ENCODE measurements at places on chromosomes 11 and 22.

GRCh38 chr11:121086866-121087265, 14.2 kb upstream of the TECTA start:
- no peak for DNase-seq

DNA sequence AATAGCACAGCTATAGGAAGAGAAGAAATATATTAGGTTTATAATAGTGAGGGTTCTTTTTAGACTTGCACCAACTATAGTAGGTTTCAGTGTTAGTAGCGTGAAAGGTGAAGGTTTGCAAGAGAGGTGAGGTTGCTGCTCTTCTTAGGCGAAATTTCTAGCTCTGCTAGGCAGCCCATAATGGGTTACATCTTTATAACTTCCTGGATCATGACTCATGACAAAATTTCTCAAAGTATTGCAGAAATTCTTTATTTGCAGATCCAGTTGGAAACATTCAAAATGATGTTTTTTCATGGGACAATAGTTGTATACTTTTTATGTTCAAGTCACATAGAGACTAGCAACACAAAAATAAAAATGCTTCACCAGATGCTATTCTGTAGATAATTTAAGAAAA, 260.0 kb downstream of the SOX6 start:
- DNase-seq = no peak

- no peak for DNase-seq
These were observed 965 bp downstream of the OR9Q1 start for GRCh38 chr11:58024601-58025091.

DNA sequence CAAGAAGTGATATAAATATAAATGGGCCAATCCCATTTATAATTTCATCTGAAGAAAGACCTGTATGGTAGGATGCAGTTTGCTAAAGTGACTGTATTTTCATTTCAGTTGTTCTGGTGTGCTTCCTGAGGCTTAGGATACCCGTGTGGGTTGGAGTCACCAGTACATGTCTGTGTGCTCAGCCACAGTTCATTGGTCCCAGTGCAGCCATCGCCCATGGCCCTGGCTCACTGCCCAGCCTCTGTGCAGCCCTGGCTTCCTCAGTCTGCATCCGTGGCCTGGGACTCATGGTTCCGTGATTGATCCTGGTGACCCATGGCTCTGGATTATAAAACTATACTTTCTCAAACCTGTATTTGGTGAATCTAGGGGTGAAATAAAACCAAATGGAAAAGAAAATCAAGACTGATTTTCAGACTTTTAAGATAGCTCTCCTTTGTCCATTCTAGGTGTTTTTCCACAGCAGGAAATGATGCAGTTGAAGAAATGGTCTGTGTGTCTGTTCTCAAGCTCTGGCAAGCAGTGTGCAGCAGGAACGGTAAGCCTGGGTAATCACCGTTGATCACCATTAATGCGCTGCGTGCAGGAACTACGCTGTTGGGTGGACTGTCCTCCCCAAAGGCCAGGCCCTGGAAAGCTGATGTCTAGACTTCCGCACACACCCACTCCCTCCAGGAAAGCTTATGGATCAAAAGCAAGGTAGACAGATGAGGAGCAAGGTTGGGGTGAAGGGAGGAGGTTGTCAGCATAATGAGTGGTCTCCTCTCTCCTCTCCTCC, 27.2 kb downstream of the TTC12 start:
- DNase-seq = no peak

GRCh38 chr22:30932661-30933060, 35.9 kb downstream of the MORC2 start:
- no peak for DNase-seq

- DNase-seq = no peak
These were observed 12.0 kb downstream of the BACE1-AS start for GRCh38 chr11:117303101-117303500.

DNA sequence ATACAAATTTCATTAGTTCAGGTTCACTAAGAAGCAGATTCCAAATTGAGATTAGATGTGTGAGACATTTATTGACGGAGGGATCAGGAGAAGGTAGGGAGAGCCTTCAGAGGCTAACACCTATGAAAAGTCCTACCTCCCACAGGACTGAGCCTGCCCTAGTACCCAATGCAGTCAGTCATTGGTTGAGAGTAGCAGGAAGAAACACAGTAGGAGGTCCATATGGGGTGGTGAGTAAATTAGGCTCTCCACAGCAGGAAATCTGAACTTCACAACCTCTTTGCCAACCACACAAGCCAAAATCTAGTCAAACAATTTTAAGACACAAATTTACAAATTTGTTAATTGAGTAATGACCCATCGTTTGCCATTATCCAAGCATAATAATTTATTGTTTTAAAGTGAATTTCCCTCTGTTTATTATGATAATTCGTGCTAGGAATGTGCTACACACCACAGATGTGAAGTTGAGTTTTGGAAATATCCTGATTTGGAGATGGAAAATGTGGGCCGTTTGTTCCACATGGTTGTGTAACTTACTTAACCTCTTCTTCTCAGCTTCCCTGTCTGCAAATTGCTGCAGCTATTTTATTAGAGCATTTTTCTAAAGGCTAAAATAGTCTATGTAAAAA, 542.1 kb downstream of the ETS1 start:
- no peak for DNase-seq

DNA sequence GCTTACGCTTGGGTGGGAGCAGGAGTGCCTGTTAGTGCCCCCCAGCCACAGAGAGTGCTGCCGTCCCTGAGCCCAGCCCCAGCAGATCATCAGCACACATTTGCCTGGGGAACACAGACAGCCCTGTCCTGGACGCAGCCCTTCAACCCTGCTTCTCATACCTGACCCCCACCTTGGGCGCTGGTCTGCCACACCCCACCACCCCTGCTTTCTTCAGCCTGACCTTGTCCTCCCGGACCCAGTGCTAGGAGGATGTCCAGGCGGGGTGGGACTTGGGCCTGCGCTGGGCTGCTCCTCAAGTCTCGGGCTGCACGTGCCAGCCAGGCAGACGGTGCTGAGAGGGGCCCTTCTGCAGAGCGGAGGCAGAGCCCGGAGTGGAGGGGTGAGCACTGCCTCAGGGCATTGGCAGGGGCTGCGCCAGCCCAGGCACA, 119.2 kb downstream of the KCNQ1OT1 start:
- DNase-seq = no peak

DNA sequence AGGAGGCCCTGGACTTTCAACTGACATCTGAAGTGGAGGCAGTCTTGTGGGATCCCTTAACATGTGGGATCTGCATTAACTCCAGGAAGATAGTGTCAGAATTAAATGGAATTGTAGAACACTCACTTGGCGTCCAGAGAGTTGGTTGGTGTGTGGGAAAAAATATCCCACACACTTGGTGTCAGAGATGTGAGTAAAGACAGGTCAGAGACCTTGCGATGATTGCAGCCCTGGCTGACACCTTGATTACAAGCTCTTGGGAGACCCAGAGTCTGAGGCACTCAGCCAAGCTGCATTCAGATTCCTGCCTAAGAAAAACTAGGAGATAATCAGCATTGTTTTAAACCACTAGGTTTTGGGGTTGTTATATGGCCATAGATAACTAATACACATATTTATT, 7.2 kb upstream of the TPCN2 start:
- no peak for DNase-seq
